ENCODE measurements at places on chromosomes 2 and 18.

- peak; percentile 22 for DNase-seq
Measured at GRCh38 chr2:37614061-37614738, 57.2 kb downstream of the CDC42EP3 start.

- no peak for DNase-seq
Measured at GRCh38 chr2:127107622-127107999, 657 bp upstream of the BIN1 start.

DNA sequence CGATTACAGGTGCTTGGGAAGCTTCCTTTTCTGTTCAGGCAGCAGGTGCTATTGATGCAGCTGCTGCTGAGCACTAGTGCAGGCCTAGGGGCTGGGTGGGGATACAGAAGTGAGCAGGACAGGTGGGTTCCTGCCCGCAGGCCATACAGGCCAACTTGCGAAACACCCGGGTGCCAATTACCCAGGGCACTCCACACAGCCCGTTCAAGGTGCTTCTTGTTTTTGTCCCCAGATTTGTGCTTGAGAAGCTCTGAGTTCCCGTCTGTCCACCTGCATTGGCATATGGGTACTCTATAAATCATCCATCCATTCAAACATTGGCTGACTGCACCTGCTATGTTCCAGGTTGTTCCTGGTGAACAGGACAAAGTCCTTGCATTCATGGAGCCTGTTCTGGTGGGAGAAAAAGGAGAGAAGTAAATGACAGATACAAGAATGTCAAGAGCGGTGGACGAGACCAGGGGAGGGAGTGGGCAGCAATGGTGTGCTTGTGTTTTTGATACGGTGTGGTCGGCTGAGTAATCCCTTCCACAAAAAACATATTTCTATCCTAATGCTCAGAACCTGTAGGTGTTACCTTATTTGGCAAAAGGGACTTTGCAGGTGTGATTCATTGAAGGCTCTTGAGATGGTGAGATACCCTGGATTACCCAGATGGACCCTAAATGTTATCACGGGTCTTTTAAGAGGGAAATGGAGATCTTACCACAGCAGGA lies 31.4 kb downstream of the SH3BP4 start:
- DNase-seq: no peak

DNA sequence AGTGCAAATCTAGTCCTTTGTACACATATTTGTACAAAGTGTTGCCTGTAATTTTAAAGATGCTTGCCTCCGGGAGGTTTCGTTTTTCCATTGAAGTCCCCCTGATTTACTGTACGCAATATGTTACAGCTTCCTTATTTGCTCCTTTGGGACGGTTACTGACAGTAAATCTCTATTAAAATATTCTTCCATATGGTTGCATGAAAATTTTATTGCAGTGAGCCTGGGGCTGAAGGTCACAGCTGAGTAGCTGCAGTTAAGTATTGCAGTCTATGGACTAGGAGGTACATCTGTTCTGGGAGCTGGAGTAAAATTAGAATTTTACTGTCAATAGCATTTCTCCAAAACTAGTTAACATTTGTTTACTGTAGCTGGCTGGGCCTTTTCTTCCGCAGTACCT lies 119.2 kb downstream of the ETAA1 start:
- DNase-seq: no peak

DNA sequence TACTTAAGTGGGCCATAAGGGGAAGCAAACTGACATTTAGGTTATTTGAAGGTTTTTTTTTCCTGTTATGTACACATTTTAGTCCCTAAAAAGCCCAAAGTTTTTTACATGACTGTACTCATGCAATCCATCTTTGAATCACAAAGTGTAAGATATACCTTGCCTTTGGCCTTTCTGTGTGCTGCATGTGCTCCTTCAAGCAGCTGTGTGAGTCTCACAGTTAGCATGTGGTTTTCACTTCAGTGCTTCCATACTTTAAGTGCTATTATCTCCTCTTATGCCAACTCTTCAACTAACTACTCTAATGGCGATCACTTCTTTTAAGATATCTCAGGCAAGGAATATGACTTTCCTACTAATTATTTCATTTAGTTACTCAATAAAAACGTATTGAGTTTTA lies 597.1 kb upstream of the ACVR2A start:
- DNase-seq: no peak

DNA sequence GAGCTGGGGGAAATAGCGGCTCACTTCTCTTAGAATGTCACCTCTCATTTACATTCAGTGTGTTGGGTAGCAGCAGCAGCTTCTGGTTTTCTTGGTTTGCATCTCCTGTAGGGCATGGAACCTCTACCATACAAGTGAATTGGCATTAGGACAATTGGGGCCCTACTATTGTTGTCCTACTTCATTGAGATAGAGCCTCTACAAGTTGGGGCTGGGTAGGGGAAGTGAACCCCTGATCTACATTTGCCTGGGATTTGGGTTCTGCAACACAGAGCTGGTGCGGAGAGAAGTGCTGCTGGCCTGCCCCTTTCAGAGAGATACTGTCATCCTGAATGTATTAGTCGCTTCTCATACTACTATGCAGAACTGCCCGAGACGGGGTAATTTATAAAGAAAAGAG lies 391.6 kb upstream of the HS6ST1 start:
- DNase-seq: no peak

DNA sequence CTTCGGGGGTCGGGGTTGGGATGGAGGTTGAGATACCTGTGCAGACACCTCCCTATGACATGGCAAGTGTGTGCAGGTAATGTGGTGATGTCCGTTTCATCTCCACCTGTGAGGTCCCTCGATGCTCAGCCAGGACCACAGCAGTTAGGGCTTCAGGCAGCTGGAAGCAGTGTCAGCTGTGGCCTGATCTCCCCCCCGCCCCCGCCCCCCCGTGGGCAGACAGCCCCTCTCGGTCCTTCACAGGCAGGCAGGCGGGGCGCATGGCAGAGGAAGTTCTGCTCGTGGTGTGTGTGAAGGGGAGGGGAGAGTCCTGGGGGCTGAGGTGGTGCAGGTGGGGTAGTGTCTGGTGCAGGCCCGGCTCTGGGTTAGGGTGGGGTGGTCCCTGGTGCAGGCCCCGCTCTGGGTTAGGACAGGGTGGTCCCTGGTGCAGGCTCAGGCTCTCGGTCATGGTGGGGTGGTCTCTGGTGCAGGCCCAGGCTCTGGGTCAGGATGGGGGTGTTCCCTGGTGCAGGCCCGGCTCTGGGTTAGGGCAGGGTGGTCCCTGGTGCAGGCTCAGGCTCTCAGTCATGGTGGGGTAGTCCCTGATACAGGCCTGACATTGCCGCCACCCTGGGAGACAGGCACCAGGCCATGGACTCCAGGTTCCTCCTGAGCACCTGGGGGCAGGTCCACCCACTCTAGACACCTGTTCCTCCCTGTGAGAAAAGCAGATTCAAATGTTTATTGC lies 94.3 kb downstream of the NFATC1 start:
- DNase-seq: no peak

All from GOT3 (cell line).